ENCODE measurements at places on chromosomes 13 and 19.

- DNase-seq: no peak
Measured at GRCh38 chr19:35038623-35039512, 2.7 kb upstream of the HPN start.

DNA sequence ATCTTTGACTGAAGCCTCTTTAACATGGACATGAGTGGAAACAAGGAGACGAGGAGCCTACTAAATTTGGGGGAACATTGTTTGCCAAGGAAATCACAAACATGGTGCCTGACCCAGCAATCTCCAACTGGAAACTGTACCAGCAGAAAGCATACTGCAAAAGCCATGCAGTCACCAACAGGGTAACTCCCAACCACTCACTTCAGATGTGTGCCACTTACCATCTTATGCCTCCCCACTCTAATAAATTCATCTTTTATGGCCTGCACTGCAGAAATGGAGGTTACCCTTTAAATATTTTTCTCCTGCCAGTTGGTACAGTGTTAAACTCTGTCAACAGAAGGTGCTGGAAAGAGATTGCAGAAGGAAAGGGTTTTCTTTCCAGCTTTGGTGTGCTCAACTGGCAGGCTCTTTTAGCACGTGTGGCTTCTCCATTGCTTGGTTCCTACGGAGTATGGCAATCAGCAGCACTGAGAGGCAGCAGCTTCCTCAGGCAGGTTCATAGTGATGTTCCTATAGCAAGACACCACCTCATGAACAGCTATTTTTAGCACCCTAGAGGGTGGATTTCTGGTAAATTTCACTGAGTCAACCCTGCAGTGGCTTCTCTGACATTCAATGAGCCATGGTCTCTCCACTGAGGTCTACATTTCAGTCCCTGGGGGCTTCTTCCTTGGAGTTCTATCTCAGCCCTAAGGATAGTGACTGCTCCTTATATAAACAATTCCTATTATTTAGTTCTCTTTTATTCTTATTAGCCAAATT, 21.4 kb downstream of the MIR17HG start:
- no peak for DNase-seq

DNA sequence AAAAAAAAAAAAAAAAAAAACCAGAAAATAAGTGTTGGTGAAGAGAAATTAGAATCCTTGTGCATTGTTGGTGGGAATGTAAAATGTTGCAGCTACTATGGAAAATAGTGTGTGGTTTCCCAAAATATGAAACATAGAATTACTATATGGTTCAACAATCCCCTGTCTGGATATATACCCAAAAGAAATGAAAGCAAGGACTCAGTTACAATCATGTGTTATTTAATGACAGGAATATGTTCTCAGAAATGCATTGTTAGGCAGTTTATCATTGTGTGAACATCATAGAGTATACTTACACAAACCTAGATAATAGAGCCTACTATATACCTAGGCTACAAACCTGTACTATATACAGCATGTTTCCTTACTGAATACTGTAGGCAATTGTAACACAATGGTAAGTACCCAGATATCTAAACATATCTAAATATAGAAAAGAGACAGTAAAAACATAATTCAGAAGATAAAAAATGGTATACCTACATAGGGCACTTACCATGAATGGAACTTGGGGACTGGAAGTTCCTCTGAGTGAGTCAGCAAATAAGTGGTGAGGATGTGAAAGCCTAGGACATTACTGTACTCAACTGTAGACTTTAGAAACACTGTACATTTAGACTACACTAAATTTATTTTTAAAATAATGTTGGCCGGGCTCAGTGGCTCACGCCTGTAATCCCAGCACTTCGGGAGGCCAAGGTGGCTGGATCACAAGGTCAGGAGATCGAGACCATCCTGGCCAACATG, 25.7 kb upstream of the SLC7A1 start:
- DNase-seq: no peak

GRCh38 chr13:112877066-112877465, 91.9 kb upstream of the MCF2L start:
- DNase-seq: no peak

DNA sequence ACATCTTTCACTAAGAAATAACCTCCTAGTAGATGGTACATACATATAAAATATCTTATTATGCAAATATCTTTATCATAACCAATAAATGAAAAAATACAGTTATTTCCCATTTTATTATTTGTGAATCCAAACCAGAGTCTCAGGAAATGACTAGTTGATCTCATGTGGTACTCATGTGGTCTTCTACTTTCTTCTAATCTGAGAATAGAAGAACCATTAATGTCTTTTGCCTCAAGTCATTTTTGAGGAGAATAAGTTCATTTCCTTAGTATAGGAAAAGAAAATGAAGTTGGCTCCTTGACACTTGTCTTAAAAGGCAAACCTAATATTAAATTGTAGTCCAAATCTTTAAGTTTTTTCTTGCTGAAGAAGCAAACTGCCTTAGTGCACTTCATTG, 106.7 kb downstream of the EDNRB start:
- no peak for DNase-seq

All from C1 segment of cervical spinal cord (tissue), 14 donors.